ENCODE measurements at places on chromosomes 12 and 14. TPM values are rescaled to one million over a fixed set of nuclear protein-coding genes. Genes with fewer than 3 reads are reported as not detected.
A peak's percentile ranks its signal among the peaks of the same experiment; 100 is the strongest.

- no peak for DNase-seq
These were observed 90.5 kb downstream of the CHST11 start for GRCh38 chr12:104547235-104547634.

DNA sequence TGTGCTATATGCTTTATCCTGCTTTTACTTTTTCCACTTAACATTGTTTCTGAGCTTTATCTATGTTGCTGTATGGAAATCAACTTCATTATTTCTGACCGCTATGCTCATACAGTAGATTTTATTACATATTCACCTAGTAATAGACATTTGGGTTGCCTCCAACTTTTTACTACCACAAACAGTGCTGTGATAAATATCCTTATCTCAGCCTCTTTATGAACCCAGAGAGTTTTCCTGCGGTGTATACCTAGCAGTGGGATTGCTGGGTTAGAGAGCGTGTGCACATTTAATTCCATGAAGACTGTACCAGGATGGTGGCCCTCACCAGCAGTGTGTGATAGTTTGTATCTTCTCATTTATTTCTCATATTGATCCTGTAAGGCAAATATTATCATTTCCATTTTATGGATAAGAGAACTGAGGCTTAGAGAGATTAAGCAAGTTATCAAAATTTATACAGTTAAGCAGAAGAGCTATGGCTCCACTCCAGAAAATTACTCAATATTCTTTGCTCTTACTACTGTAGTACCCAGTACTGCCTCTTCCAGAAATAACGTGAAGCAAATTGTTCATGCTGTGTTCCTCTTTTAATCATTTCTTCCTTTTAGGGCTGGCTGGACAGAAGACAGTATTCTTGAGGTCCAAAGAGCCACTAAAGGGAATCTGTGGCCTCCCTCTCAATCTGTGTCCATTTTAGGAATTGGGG lies 26.3 kb upstream of the CISTR start:
- DNase-seq = no peak

DNA sequence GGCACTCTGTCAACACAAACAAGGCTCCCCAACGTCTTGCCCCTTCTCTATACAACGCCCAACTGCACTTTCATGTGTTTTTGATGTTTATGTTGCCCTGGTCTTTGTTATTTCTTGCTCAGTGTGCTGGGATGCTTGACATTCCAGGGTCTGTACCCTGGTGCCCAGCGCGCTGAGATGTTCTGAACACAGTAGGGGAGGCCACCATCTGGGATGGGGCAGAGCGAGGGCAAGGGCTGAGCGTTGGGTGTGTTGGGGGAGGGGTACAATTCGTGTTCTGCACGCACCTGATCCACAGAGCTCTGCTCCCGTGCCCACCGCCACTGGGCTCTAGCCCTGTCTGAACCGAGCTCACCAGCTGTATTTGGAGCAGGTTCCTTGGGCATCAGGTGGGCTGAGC lies 52.9 kb downstream of the ISCA2 start:
- no peak for DNase-seq

- DNase-seq = peak; percentile 19
These were observed 913.6 kb downstream of the GALC start for GRCh38 chr14:87079416-87079815.

GRCh38 chr12:130485291-130486145 lies 147.8 kb downstream of the PIWIL1 start:
- no peak for DNase-seq

DNA sequence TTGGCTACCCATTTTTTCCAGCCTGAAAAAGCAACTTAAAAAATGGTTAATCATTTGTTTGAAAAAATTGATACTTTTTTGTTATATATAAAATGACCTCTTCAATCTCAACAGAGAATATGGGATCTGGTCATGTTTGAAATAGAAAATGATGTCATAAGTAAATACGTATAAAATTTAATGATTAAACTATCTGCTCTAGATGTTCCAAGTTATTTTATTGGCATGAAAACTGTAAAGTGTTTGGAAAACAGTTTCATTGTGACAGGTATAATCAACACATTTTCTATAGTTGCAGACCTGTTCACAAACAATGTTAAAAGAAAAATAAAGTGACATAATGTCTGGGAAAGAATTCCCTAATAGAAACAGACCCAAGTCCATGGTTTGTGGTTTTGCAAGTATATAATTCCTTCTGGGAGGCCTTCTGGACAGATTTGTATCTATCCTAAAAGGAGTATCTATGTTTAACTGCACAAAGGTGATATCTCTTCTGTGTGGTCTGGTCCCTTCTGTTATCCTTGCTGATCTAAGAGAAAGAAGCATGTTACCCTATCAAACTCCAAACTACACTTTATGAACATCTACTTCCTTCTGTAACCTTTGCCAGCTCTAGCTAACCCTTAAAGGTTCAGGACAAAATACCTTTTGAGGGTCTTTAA lies 39.5 kb upstream of the LRIG3 start:
- DNase-seq = no peak

DNA sequence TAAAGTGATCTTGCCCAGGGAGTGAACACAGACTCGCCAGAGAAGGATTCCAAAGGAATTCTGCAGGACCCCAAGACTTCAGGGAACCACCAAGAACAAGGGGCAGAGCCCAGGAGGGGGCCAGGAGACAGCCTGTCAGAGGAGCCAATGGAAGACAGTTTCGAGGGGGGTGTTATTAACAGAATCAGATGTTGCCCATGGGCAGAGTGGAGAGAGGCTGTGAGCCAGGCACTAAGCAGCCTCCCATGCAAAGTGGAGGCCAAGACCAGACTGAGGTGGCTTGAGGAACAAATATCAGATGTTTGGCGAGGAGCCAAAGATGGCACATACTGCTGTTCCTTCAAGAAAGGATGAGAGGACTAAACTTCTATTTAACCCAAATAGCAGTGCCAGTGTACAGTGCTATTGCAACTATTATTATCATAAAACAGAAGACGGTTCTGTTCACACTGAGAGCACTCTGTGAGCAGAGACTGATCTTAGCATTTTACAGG lies 12.6 kb downstream of the APPL2 start:
- no peak for DNase-seq

GRCh38 chr14:103155010-103155409 lies 31.7 kb downstream of the TNFAIP2 start:
- DNase-seq = no peak

The MYF5 gene
- not detected for total RNA-seq

The TSPAN11 gene
- total RNA-seq = 9.3 TPM

- DNase-seq = no peak
These were observed 118.4 kb upstream of the FZD10 start for GRCh38 chr12:130043685-130044406.

The C12orf56 gene
- 0.99 TPM for total RNA-seq

The MMP19 gene
- 0.20 TPM for total RNA-seq

The REP15 gene
- total RNA-seq = 6.9 TPM

The NR1H4 gene
- 0.40 TPM for total RNA-seq

The TSHR gene
- total RNA-seq = 3.7 TPM

GRCh38 chr14:30389877-30390385 lies 169.0 kb upstream of the G2E3 start:
- DNase-seq = no peak

DNA sequence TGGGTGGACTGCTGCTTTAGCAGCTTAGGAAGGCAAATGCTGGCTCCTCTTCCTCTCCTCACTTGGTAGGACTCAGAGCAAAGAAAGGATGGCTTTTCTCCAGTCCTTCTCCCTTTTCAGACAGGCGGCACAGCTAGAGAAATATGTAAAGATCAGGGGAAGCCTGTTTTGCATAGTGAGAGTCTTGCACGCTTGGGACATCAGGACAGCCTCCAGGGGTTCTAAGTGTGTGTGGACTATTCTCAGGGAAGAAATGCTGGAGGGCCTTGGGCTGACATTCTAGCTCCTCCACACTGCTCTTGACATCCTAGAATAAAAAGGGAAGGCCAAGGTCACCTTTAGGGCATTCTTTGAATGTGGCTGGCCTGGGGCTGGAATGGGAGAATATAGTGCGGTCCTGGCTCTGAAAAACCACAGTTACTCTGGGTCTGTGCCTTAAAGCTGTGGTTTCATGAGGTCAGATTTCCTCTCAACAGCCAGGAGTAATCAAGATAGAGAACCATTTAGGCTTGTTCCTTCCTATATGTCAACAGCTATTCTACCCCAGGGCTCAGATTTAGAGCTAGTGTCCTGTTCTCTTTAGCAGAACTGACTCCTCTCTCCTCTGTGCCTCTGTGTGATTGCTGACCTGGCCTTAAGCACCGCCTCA lies 24.3 kb downstream of the CMA1 start:
- no peak for DNase-seq

The ENDOU gene
- total RNA-seq = 0.40 TPM

DNA sequence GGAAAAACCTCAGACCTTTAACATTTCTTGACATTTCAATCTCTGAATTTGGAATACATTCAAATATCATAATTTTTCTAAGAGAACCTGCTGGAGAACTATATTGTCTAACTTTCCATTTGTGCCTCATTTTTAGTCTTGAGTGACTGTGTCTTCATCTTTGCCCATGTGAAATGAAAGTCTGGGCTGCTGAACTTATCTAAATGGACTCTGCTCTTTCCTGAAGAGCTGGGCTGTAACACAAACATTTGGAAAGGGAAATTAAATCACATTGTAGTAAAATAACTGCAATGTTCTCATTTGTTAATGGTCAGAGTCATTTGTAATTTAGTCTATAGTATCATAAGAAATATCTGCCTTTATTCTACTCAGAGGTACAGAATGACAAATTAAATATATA lies 373.1 kb downstream of the LRIG3 start:
- no peak for DNase-seq

- DNase-seq = no peak
These were observed 696.0 kb downstream of the C12orf50 start for GRCh38 chr12:87332987-87333726.

DNA sequence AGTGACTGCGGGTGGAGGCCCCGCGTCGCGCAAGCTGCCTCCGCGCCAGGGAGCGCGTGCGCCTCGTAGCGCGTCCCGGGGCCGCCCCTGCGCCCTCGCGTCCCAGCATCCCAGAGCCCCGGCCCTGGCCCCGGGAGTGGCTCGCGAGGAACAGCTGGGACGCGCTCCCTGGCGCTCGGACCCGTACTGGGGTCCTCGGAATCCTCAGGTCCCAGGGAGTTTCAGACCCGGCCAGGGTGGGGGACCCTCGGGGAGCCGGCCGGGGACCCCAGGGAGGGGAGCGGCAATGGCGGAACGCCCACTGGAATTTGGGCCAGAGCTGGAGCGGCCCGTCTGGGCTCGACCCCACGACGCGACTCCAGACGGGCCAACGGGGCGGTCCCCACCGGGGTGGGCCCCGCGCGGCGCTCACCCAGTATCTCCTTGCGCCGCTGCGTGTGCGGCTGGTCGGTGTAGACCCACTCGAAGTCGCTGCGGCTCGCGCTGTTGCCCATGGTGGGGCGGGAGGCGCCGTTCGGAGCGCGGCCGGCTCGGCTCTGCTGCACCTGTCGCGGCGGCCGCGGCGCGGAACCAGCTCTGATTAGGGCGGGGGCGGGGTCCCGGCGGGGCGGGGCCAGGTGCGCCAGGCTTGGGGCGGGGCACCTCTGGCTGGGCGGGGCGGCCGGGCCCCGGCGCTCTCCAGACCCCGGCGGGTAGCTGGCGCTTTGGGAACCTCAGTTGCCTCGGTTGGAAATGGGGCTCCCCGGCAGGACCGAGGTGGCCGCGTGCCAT lies at the start of gene DEGS2:
Gene DEGS2, minus strand, starts transcription at position 552 of the 771 bp plus-strand sequence. Its CDS starts 58 bp downstream, at position 494.
- no peak for DNase-seq

The PPP1R1A gene
- total RNA-seq = 18.7 TPM

Data from spinal cord (tissue), 10 donors.